ENCODE measurements at places on chromosomes 2 and 18.

- DNase-seq: no peak
Observed at GRCh38 chr2:11387100-11387390, 42.6 kb upstream of the ROCK2 start.

GRCh38 chr2:102892698-102893310, 131.0 kb downstream of the TMEM182 start:
- no peak for DNase-seq

DNA sequence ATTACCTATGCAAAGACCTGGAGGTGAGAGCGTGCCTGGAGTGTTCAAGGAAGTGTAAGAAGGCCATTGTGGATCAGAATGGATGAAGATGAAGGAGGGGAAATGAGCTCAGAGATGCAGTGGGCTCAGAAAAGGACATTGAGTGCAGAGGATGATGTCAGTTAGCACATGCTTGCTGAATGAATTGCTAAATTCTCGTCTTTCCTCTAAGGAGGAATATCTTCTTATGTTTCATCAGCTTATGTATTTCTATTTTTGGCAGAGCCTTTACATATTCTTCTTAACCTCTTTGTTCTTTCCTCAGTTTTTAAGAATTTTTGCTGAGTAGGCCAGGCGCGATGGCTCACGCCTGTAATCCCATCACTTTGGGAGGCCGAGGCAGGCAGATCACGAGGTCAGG, 30.9 kb downstream of the FAM171B start:
- DNase-seq: no peak

GRCh38 chr2:239181903-239182581, 218.8 kb downstream of the HDAC4 start:
- peak; percentile 2 for DNase-seq

DNA sequence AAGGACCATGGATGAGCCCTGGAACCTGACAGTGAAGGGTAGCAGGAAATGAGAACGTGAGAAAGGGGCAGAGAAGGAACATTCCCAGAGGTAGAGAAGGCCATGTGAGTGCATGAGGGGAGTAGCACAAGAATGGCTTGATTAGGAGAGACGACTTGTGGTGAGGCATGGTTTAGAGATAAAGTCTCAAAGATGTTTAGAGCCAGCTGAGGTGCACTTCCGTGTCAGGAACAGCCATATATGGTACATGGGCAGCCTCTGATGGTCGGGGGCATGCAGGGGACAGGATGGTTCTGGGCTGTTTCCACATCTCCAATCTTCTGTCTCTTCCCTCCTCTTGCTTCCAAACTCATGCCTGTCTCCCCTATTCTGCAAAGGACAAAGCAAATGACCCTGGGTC, 28.8 kb upstream of the EFEMP1 start:
- DNase-seq: no peak

DNA sequence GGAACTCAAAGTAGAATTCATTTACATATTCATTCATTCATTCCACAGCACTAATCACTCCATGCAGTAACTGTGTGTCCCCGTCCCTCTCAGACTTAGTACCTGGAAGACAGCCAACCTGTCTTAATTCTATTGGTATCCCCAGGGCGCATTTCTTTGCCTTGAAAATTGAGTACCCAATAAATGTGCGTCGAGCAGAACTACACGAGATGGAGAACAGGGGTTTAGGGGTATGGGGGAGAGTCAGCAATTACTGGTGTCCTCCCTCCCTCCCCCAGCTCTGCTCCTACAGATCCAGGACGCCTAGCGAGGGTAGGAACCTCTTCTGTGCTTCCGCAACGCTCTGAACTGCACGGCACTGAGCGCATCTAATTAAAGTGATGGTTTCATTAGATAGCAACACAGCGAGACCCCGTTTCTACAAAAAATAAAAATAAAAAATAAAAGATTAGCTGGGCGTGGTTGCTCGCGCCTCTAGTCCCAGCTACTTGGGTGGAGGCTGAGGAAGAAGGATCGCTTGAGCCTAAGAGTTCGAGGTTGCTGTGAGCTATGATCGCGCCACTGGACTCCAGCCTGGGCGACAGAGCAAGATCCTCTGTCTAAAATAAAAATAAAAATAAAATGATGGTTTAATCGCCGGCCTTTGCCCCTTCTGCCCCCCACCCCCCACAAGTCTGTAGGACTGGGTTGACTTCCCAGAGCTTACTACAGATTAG, 614 bp upstream of the FKBP1B start:
- DNase-seq: no peak

- no peak for DNase-seq
Observed at GRCh38 chr2:239767021-239767905, 257.9 kb downstream of the NDUFA10 start.

GRCh38 chr18:35703043-35703688, 121.6 kb downstream of the GALNT1 start:
- no peak for DNase-seq

GRCh38 chr2:188966079-188966571, 8.0 kb upstream of the COL3A1 start:
- DNase-seq: no peak
